ENCODE measurements at places on chromosomes 6 and 20.
A peak's percentile ranks its signal among the peaks of the same experiment; 100 is the strongest.

DNA sequence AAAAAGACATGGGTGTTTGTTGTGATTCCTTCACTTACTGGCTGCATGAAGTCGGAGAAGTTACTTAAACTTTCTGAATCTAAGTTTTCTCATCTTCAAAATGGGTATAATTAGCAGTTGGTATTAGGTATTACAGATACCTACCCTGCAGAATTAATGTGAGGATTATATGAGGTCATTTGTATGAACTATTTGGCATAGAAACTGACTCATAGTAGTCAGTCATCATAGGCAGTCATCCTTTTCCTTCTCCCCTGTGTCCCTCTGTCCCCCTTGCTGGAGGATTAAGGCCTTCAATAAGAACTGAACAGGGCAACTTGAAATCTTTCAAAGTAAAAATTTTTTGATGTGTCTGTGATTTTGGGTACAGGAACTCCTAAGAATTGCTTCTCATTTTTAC lies 26.3 kb downstream of the RALGAPB start:
- DNase-seq = no peak

GRCh38 chr6:18976966-18977365 lies 589.8 kb downstream of the RNF144B start:
- no peak for DNase-seq

- DNase-seq = no peak
Observed at GRCh38 chr6:170344631-170345576, 38.3 kb downstream of the FAM120B start.

GRCh38 chr6:160362556-160362955 lies 14.4 kb downstream of the SLC22A3 start:
- no peak for DNase-seq

DNA sequence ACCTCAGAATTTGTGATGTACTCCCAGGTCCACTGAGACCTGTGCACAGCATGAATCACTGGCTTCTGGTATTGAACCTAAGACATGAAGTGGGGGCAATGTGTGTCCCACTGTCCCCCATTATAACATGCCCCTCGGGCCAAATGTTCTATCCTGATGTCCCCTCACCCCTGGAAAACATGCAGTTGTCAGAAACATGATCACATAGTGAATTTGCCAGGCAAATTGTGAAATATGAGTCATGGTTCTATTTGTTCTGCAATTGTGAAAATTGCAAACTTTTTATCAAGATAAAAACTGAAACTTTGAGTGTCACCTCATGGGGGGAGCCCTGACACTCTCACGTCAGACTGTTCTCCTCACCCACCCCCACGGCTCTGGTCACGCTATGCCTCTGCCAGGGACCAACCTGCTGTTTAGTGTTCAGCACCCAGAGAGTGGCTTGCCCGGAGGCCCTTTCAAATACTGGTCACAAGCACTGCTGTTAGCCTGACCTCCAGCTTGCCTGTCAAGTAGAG lies 305.3 kb downstream of the CLIC5 start:
- peak; percentile 74 for DNase-seq

GRCh38 chr6:128521282-128521632 lies 858 bp upstream of the PTPRK start:
- no peak for DNase-seq

DNA sequence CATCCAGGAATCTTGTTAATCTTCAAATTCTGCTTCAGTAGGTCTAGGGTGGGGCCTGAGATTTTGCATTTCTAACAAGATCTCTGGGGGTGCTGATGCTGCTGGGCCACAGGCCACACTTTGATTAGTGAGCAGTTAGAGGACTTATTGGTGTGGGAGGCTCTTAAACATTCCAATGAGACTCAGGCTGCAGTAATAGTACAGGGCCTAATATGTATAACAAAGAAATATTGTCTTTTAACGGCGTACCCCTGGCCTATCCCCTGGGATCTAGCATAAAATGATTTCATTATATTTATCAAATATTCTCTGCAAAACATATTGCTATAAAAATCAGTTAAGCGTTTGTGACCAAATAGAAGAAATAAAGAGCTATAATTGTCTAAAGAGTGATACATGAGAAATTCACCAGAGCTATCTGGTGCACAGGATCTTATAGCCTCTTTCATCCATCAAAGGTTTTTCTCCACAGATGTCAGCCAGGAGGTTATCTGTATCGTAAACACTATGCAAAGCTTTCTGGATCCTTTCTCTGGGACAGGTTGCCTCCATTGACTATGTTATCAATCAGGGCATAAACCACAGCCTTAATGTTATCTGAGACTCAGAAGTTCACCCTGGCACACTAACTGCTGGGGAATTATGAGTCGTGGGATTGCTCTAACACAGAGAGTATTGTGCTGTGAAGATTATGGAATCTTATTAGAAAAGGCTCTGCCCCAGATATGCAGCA lies 488.5 kb upstream of the MAP3K7 start:
- no peak for DNase-seq

DNA sequence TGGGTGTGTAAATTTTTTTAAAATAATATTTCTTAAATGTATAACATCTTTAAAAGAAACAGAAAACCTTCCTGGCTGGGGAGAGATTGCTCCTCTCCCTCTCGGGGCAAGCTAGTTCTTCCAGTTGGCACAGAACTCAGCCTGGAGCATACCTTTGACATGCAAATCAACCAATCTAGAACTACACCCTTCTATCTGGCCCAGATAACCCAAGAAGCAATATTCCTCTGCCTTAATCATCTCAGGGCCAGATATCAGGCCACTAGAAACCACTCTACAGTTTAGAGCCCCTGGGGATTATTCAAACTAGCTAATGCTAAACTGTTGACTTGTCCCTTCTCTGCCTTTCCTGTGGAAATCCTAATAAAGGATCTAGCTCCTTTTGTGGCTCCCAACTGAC lies 33.9 kb downstream of the CYP39A1 start:
- no peak for DNase-seq

GRCh38 chr6:45737331-45738056 lies 278.2 kb downstream of the CLIC5 start:
- no peak for DNase-seq

DNA sequence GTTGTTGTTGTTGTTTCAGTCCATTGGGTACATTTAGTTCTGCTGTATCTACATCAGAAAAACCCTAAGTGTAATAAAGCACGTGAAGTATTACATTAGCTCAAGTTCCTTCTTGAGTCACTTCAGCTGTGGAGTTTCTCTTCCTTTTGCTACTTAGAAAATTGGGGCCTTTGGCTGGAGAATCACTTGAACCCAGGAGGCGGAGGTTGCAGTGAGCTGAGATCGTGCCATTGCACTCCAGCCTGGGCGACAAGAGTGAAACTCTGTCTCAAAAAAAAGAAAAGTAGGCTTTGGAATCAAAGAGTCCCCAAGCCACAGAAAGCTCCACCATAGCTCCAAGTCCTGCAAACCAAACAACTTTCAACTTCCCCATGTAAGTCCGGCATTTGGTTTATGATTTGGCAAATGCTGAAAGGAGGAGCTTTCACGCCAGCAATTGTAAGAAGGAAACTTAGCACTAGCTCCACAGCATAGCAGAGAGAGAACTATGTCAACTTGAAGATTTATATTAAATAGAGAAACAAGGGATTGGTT lies 56.5 kb upstream of the RNF144B start:
- DNase-seq = no peak

DNA sequence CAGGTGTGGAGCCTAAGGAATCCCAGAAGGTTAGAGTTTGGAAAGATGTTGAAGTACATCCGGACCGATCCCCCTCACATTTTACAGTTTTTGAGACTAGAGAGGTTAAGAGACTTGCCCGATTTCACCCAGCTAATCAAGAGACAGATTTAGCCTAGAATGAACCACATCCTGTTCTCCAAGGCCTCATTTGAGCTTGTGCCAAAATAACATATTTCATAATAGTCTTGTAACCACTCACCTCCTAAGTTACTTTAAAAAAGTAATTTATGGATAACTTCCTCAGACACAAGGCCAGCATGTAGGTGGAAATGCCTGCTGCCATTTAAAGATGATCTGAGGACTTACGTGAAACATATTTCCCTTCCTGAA lies 39.8 kb upstream of the ARHGAP18 start:
- DNase-seq = no peak

GRCh38 chr6:73798592-73798991 lies 102.6 kb downstream of the CD109 start:
- DNase-seq = no peak

DNA sequence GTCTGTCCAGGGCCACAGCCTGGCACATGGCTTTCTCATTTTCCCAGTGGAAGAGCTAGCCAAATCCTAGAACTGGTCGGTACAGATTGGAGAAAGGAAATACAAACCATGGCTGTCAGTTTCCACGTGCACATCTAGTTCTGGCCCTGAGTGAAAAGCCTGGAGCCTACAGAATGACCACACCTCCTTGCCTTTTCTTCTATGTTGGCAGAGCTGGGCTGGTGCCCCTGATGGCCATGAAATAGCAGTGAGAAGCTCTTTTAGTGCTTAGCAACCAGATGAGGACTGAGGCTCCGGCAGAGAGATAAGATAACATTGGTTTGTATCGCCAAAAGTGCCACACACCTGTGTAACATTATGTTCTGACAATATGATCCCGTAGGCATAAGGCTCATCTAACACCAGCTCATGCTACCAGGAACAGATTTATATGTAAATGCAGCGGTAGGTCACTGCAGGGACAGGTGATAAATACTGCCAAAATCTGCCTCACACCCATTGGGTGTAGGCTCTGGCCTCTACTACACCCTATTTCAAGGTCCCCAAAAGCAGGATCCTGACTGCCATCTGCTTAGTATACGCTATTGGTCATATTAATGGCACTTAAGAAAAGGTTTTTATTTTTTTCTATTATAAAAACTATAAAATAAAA lies 39.9 kb upstream of the TBC1D7 start:
- DNase-seq = no peak

DNA sequence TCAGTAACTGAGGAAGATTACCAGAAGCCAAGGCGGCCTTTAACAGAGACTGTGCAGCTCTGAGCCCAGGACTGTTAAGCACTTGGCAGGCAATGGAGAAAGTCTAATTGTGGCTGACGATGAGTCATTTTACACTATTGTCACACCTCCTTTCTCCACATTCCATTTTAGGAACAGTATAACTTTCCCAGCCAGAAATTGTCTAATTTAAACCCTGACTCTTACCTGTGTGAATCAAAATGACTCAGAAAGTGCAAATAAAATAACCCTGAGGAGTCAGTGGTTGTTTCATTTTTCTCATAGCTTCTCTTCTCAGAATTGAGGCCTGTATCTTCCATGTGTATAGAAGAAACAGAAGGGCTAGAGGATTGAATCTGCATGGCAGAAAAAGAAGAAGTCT lies 40.0 kb upstream of the OPN5 start:
- DNase-seq = no peak

DNA sequence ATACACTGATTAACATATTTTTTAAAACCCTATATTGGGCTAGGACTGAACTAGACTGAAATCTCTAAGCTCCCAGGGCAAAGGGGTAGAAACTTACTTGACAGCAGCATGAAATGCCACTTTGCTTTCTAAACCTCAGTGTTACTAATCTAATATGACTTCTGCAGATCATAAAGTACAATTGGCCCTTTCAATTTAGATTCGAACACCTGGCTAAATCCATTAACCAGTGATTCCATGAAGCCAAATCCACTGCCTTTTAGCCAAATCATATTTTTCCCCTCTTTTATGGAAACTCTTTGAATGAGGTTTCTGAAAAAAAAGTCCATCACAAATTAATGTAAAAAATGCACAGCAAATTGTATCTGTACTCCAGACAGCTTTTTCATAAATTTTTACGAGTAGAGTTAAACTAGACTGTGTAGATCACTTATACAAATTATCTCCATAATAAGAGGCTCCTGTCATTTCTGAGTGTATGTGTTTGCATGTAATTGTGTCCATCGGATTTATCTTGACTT lies 25.7 kb downstream of the EPHA7 start:
- no peak for DNase-seq

- DNase-seq = no peak
Observed at GRCh38 chr6:83132121-83132520, 60.9 kb downstream of the PGM3 start.

DNA sequence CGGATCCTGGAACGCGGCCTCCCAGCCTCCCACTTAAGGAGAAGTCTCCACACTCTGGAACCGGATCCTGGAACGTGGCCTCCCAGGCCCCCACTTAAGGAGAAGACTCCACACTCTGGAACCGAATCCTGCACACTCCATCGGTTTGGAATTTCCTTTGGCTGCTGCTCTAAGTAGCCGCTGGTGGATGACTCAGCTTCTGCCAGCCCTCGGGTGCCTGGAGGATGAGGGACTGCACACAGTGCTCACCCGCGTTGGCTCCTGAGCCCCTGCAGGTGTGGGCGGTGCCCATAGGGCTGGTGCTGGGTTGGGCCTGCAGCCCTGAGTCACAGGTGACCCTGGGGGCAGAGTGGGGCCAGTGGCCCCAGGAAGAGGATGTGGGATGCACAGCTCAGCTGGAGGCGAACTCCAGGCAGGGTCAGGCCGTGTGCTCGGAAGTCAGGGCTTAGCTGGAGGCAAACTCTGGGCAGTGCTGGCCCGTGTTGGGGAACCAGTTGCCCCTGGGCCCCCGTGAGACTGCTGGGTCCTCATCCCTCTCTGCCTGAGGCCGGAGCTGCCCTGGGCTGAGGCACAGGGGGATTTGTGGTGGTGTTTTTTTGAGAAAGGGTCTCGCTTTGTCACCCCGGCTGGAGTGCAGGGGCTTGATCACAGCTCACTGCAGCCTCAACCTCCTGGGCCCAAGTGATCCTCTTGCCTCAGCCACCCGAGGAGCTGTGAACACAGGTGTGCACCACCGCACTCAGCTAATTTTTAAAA lies 13.9 kb upstream of the TNFRSF6B start:
- DNase-seq = no peak

DNA sequence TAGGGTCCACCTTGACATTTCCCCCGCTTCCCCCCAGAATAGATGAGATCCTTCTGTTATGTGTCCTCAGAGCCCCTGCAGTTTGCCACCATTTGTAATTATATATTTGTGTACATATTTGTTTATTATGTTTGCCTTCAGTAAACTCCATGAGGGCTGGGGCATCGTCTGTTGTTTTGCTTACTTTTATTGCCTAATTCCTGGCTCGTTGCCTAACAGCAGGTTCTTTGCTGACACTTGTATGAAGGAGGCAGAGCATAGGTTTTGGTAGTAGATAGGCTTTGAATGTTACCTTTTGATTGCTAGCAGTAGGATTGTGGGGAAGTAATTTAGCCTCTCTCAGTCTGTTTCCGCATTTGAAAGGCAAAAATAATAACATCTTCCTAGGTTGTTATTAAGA lies 9.9 kb downstream of the MAP3K4 start:
- DNase-seq = no peak

DNA sequence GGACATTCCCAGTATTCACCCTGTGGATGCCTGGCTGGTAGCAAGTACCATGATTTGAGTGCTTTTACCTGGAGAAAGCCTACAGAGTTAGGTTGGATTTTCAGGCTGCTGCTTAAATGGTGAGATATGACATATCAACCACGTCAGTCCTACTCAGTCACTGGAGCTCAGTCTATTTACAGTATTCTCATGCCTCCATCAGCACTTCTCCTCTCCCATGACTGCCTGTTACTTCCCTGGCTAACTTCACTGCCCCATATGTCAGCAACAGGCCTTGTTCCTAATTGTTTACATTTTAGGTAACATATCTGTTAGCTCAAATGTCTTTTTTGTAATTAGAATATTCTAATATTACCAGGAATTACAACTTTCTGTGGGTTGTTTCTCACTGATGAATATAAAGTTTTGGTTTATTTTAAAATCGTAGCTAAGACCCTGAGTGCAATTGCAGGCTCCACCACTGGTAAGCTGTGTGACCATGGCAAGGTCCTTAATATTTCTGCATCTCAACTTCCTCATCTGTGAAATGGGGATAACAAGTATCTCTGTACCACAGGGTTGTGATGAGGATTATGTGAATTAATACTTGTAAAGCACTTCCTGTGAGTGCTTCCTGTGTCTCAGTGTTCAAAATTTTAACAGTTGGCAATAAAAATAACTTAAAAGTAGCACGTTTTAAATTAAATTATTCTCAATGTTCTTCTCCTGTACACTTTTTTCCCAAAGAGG lies 54.3 kb downstream of the RNF144B start:
- no peak for DNase-seq
